ENCODE measurements at places on chromosomes 13 and 19.

- DNase-seq = no peak
These were observed 207.0 kb downstream of the COL4A1 start for GRCh38 chr13:110099922-110100321.

DNA sequence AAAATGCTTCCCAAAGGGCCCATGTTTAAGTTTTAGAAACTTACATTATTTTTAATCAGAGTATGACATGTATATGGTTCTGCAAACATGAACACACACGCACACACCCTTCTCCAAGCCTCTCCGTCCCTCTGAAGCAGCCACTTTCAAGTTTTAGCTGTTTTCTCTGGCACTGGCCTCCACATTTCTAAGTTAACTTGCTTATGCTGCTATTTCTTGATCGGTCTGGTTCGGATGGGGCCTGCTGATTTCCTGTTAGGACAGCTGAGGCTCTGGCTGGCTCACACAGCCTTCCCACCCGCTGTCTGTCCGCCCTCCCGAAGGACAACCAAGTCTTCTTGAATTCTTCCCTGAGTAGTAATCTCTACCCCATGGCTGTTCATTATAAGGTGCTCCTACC is 4.4 kb downstream of the SPC24 start:
- DNase-seq = no peak

GRCh38 chr19:3608079-3608641 is 1.5 kb upstream of the TBXA2R start:
- no peak for DNase-seq

GRCh38 chr19:14409146-14410023 is 9.8 kb downstream of the DDX39A start:
- DNase-seq = no peak

GRCh38 chr13:83929157-83929556 is 46.9 kb upstream of the SLITRK1 start:
- peak; percentile 8 for DNase-seq

DNA sequence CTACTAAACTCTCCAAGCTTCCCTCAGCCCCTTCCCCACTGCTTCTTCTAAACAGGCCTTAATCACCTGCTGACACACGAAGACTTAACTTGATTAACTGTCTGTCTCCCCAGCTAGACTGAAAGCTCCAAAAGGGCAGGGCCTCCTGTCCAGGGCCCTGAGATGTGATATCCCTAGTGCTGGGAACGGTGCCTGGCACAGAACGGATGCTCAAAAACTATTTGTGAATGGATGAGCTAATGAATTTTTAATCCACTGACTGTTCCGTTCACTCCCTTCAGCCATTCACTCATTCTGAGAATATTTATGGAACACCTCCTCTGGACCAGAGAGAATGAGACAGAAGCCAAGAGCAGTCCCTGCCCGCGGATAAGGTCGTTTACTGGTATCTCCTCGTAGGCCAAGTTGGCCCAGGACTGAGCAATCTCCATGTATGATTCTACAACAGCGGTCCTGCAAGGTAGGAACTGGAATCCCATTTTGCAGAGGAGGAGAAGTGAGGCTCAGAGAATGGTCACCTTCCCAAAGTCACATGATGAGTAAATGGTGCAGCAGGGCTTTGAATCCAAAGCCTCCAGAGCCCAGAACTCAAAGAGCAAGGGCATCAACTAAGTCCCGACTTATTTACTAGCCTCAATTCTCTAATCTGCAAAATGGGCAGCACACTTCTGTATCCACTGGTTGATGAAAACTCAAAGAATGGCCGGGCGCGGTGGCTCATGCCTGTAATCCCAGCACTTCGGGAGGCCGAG is 3.4 kb downstream of the DMWD start:
- DNase-seq = no peak

DNA sequence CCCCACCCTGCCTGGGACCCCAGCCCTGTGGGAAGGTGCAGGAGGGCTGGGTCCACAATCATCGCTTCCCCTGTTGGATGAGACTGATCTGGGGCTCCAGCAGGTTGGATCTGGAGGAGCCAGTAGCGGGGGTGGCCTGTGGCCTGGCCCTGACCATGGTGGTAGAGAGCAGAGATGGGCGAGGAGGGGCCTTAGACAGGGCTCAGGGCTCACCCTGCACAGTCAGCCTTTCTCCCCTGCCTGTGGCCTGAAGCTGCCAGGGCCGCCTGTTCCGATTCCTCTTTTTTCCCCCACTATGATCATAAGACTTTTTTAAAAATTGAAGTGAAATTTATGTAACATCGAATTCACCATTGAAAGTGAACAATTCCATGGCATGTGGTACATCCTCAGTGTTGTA is 18.2 kb downstream of the SIN3B start:
- no peak for DNase-seq

DNA sequence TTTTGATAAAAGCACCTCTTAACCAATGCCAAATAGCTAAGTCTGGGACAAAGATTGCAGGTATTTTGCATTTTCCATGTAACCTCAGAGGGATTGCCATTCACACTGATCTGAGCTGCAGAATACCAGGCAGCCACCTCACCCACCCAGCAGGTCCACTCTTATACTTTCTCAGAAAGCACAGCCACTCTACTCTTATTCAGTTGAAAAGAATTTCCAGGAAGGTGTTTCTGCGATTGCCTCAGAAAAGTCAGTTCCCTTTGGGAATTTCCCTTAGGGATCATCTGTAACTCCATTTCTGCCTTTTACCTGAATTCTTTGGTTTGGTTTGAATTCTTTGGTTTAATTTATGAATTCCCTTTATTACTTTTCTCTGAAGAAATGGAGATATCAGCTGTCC is 904 bp upstream of the ALOX5AP start:
- peak; percentile 90 for DNase-seq

DNA sequence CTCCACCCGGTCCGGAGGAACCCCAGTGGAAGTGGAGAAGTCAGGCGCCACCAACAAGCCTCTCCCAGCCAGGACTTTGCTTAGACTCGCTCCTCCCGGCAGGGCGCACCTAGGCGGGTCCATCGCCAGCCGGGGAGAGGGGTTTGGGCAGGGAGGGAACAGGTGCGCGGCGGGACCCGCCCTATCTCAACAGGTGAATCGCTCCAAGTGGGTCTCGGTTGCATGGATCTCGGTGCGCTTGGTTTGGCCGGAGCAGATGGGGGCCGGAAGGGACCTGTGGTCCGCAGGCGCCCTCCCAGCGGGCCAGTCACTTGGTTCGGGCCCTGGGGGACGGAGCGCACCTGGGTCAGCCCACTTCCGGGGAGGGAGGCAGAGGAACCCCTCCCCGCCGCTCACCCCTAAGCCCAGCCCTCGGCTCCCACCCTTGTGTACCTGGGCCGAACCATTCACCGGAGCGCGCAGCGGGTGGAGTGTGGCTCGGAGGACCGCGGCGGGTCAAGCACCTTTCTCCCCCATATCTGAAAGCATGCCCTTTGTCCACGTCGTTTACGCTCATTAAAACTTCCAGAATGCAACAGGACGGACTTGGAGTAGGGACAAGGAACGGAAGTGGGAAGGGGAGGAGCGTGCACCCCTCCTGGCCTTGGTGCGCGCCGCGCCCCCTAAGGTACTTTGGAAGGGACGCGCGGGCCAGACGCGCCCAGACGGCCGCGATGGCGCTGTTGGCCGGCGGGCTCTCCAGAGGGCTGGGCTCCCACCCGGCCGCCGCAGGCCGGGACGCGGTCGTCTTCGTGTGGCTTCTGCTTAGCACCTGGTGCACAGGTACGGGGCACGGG is at the start of gene LSR:
LSR (plus strand) TSS at position 693 of the 836 bp plus-strand sequence; CDS start at position 714, 21 bp downstream.
- no peak for DNase-seq

- no peak for DNase-seq
These were observed 150.9 kb downstream of the TM9SF2 start for GRCh38 chr13:99652141-99652540.

DNA sequence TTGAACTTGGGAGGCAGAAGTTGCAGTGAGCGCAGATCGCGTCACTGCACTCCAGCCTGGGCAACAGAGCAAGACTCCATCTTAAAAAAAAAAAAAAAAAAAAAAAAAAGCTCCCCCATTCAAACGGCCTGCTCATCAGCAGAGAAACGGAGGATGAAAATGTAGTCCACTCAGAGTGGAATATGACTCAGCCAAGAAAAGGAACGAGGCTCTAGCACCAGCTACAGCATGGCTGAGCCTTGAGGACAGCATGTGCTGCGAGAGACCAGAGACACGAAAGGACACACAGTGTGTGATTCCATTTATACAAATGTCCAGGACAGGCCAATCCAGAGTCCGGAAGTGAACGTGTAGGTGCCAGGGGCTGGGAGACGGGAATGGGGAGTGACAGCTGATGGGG is 18.1 kb upstream of the MIER2 start:
- no peak for DNase-seq

DNA sequence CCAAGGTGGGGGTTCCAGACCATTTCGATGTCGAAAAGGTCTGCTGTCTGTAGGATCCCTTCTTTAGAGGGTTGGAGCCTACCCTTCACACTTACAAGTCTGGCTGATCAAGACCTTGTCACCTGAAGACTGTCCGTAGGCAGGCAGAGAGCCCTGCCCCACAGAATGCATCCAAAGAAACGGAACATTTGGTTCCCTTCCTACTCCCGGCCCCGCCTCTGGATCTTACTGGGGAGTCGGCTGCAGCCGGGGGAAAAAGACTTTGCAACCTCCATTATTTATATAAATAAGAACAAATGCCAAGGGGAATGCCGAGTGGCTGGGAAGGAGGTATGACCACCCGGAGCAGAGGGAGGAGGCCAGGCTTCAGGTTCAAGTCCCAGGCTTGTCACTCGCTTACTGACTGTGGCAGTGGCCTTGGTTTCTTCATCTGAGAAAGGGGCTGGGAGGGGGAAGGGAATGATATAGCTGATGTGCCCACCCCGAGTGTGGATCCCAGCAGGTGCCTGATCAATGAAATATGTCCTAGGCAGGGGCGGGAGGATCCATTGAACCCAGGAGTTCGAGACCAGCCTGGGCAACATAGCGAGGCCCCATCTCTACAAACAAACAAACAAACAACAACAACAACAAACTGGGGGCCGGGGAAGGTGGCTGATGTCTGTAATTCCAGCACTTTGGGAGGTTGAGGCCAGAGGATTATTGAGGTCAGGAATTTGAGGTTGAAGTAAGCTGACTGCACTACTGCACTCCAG is 48.7 kb downstream of the RFX2 start:
- no peak for DNase-seq

GRCh38 chr13:105201351-105201750 is 1334.1 kb downstream of the EFNB2 start:
- no peak for DNase-seq

- DNase-seq = no peak
These were observed at the start of gene SPINT2 for GRCh38 chr19:38264486-38265212. TSS of gene SPINT2 (plus strand) at chr19:38264573. CDS start at chr19:38264893, 320 bp downstream.

- peak; percentile 62 for DNase-seq
These were observed 86.6 kb downstream of the TNFRSF19 start for GRCh38 chr13:23656637-23657371.

Measured in fibroblast of skin of right quadriceps (primary cell).